ENCODE measurements at places on chromosomes 5 and 9.

DNA sequence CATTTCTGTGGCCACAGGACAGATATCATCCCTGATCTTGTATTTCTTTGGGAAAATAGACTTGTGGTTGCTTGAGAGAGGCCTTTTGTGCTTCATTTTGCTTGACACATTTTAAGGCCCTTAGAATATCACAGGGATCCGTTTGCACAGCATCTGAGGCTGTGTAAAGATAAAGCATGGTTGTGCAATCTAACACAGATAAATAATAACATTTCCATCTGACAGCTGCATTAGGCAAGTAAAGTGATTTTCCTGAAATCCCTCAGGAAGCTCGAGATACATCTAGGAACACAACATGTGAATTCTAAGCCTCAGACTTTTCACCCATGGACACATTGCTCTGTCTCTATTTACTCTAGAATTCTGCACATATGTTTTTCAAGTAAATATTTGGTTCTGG, 212.8 kb upstream of the ADAMTSL1 start:
- DNase-seq: no peak

- DNase-seq: no peak
These were observed 15.6 kb downstream of the TICAM2 start for GRCh38 chr5:115586525-115587146.

DNA sequence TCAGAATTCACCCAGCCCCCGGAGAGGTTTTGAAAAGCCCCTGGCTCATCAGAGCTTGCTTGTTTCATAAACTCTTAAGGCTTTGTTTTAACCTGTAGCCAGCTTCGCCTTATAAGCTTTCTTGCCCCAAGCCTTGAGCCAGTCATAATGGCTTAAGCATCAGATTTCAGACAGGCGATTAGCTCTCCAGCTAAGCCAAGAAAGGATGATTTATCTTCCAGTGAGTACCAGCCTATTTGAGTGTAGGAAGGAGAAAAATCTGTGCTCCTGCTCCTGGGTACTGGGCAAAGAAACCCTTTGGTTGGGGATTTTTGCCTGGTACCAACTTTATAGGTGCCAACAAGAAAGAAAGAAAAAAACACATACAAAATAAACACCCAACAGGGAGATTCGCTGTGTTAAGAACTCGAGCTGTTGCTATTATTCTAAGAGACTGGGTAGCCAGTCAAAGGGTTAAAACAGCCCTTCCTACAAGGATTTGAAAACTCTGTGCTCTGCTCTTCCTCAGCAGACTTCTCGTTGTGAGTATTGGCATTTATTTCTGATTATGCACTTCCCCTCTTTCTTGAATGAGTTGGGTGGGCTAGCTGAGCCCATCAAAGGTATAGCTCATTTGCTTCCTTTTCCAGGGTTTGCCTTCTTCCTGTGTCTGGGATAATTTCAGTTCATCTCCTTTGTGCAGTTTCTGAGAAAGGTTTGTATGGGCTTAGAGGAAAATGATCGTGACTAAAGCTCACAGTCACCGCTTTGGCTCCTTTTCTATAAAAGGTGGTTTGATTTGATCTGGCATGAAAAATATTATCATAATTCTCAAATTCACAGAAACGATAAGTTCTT, 157.2 kb upstream of the DMRT1 start:
- DNase-seq: no peak

DNA sequence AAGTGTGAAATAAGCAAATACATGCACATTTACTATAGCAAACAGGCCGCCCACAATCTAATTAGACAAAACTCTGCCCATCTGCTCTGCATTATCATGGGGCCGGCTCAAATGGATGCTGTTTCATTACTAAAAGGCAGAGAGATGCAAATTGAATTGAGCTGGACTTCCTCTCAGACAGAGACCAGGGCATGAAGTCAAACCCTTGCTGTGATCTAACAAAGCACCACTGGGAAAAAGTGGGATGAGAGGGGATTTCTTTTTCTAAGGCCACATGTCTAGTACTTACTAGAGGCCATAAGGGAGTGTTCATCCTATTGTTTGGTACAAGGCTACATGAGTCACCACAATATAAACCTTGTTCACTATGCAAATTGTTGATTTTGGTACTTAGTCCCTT, 614.7 kb downstream of the ISL1 start:
- DNase-seq: no peak

DNA sequence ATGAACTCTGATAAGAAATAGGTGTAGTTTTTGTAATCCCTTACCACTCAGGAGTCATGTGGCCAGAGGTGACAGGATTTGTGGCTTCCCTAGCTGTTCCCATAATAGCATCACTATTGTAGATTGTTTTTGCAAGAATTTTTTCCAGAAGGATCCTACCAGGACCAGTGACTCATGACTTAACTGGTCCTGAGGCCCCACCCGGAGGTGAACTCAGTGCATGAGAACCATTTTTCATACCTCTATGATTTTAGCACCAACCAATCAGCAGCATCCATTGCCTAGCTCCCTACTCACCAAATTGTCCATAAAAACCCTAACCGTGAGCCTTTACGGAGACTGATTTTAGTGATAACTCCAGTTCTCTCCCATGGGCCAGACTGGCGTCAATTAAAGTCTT, 484.8 kb downstream of the PSAT1 start:
- no peak for DNase-seq

DNA sequence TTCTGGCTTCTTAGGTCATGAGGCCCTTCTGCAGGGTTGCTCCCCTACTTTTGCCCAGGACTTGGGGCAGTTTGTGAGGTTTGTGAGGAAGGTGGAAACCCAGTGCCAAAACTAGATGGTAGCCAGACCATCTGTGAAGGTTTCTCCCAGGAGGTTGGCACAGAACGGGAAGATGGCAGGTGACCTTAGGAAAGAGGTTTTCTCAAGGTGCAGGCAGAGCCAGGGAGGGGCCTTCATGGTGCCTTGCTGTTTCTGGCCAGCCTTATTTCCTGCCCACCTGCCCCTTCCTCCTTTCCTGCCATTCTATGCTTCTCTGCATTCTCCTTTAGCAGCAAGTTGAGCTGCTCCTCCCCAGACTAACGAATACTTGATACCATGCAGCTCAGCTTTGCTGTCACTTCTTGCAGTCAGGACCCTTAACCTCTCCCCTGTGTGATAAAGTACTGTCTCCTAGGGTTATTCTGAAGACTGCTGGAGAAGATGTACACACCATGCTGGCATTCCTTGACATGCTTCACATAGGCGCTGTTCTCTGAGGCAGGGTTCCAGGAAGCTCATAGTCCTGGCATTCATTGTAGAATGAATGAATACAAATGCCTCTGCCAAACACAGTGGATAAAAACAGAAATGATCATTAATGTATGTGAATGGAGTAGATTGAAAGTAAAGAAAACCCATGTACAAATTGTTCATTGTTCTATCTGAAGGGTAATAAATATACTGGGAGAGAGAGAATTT, 154.3 kb downstream of the KDM4C start:
- no peak for DNase-seq

GRCh38 chr9:135126451-135127187, 39.2 kb downstream of the OLFM1 start:
- no peak for DNase-seq

- no peak for DNase-seq
These were observed 8.2 kb upstream of the RALGDS start for GRCh38 chr9:133129001-133129795.

- no peak for DNase-seq
These were observed 51.7 kb downstream of the GPBP1 start for GRCh38 chr5:57225553-57225952.

- DNase-seq: peak; percentile 9
These were observed 36.2 kb upstream of the OTULIN start for GRCh38 chr5:14628346-14628745.

GRCh38 chr5:159884917-159885620, 31.2 kb upstream of the ADRA1B start:
- no peak for DNase-seq

DNA sequence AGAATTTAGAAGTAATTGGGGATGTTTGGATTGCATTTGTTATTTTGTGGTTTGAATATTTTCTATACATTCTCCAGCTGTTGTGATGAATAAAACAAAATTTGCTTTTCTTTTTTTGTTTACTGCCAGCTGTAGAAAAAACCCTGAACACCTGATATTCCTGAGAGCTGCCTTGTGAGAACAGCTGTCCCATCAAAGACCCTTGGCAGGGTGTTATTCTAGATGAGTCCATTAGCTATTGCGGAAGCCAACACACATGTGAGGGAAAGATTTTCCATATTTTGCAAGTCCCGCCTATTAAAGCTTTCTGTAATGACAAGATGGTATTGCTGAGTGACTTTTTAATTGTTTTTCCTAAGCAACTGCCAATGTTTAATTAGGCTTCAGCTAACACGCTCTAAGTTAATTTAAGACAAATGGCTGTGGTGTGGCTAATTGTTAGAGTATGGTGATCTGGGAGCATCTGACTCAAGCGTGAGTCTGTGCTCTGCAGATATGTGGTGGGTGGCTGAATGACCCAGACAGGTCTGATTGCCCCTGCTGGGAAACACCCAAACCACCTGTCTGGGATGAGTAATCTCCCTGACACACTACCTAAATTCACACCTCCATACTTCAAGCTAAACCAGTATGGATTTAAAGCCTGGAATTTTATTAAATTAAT, 86.5 kb upstream of the PRLR start:
- peak; percentile 8 for DNase-seq

GRCh38 chr5:60698336-60698735, 1.6 kb downstream of the DEPDC1B start:
- DNase-seq: no peak

DNA sequence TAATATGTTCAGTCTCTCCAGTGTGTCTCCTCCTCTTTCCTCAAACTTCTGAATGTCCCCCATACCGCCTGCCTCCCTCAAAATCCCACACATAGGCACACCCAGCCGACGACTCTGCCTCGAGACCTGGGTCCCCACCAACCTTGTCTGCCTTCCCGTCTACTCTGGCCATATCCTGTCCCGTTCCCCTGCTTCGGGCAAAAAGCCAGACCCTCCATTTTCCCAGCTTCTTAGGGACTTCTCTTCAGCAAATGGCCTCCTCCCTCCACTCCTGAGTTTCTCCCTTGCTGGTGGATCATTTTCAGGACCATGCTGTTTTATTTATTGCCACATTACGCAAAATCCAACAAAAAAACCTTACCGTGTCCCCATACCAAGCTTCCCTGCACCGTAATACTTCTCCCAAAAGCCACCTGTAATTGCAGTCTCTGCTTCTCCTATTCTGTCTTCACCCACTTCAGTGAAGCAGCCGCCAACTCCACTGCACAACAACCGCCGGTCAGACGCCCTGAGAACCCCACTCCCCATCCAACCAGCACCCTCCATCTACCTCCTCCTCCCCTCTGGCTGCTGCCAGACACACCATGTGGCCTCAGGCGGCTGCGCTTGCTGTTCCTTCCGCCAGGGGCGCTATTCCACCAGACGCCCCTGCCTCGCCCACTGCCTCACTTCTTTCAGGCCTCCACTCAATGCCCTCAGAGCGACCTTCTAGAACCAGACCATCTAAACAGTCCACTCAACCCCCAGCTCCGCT, 117.0 kb downstream of the TRPM6 start:
- DNase-seq: peak; percentile 43

- DNase-seq: no peak
These were observed 127.2 kb upstream of the IER5L start for GRCh38 chr9:129305246-129305645.

- no peak for DNase-seq
These were observed 135.7 kb downstream of the ADAMTS2 start for GRCh38 chr5:179209359-179210150.

DNA sequence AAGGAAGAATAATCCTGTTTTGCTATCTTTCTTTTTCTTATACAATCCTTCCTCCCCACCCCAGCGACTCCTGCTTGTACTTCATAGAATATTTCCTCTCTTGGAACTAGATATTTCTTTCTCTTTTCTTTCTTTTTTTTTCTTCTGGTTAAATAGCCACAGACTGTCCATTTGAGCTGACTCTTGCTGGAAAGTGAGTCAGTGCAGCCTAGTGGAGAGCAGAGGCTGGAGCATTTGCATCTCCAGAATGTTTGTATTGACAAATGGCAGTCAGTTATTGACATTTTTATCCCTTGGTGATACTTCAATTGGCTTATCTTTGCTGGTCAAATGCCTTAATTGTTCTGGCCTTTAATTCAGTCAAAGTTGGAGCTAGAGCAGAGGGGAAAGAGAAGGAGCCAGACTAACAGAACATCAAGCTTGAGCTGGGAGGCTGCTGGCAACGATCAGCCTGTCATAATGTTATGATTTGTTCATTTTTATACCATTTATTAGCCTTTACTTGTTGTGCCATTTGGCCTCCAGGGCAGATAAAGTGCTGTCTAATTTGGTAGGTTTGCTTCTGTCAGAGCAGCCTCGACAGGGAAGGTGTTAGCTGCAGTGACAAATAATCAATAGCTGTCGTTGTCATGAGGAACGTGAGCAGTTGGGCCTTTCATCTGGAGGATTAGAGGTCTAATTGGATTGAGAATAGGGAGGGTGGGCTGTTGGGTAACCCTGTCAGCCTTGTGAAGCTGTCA, 69.0 kb downstream of the INVS start:
- DNase-seq: no peak

GRCh38 chr9:124257844-124258606, at the start of gene NEK6:
TSS of gene NEK6 (plus strand) at chr9:124257949. CDS start at chr9:124301965, 44,016 bp downstream.
- DNase-seq: no peak

- no peak for DNase-seq
These were observed 8.3 kb upstream of the SHROOM1 start for GRCh38 chr5:132838516-132839282.

DNA sequence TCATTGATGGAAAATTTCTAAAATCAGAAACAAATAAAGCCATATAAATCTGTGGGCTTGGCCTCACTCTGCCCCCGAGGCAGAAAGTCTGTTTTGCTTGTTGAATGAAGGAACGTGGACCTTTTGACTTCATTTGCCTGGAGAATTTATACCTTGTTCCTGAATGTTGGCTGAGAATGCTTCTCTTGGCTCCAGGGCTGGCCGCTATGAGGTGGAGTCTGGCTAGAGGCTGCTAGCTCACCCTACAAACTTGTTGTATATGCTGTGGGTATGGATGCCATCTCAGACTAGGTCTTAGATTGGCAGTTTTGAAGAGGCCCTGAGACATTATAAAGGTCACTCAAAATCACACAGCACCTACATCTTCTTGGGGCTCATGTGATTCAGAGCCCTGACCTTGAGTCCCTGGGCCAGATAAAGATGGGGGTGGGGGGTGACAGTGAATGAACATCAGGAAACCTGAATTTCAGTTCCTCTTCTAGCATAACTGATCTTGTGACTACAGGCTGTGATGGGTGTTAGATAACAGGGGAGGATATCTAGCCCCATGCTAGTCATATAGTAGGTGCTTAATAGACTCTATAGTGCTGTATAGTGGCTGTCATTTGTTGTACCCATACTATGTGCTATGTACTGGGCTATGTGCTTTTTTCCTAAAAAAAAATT, 2.8 kb downstream of the GM2A start:
- DNase-seq: no peak

Measured in stimulated activated CD4-positive, alpha-beta T cell treated with anti-CD3 and anti-CD28 coated beads, Interleukin-15, amount 100 ng/mL, for 48 hours (primary cell).